ENCODE measurements at places on chromosomes 16 and 17.
A peak's percentile ranks its signal among the peaks of the same experiment; 100 is the strongest.

DNA sequence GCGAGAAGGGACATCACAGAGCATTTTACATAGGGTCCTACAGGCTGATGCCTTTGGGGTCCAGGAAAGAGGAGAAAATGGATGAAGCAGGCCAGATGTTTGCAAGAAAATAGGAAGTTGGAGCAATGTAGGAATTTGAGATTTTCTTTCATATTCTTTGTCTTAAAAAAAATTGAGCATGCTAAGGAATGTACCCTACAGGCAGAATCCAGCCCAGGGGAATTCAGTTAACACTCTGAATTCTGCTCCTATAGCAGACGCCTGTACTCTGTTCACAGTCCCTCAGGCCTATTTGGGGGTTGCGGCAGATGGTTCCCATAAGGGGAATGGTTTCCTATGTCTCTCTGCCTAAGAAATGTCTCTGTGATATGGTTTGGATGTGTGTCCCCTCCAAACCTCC lies 393.7 kb upstream of the C16orf82 start:
- no peak for DNase-seq

DNA sequence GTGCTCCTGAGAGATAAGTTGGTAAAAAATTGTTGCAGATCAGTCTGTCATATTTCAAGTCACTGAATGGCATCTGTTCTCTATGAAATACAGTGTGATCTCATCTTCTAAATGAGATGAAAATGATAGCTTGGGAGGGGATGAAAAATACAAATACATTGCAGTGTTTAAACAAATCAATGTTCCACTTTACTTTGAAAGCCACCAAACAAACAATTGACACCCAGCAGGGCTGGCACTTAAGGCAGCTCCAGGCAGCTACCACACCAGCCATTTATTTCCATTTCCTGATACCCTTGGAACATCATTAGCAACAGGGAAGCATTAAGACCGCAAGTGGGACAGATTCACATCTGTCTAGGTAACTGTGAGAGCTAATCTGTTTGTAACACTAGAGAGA lies 827.6 kb upstream of the KIF2B start:
- DNase-seq, result no peak

- no peak for DNase-seq
Measured at GRCh38 chr16:76835779-76836300, 355.1 kb upstream of the MON1B start.

DNA sequence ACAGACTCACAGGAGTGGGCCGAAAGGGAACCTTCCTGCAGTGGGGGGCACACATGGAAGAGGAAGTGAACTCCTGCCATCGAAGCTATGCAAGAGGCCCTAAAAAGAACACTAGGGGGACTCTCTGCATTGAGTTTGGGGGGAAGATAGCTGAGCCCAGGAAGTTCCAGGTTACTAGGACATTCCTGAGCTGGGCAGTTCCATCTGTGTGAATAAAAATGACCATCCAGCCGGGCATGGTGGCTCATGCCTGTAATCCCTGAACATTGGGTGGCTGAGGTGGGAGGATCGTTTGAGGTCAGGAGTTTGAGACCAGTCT lies 211.8 kb downstream of the ZNF423 start:
- no peak for DNase-seq

GRCh38 chr16:61792194-61792909 lies 243.9 kb downstream of the CDH8 start:
- peak; percentile 93 for DNase-seq

DNA sequence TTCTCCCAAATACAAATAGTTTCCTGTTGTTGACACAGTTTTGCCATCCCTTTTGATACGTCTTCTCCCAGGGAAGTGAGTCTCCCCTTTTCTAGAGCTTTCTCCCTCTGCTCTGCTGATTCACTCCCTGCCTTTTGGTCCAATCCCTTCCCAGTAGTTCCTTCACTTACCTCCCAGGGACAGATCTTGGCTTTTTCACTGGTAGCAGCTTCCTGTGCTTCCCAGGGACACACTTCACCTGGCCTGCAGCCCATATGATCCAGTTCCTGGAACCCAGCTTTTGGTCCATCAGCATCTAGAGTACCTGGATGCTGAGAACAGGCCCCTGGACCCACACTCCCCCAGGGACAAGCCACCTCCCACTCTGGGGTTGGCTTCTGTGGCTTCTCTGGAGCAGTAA lies 15.8 kb downstream of the GPR179 start:
- DNase-seq, result no peak

- DNase-seq, result peak; percentile 27
Measured at GRCh38 chr16:72400257-72401083, 228.5 kb upstream of the PMFBP1 start.

GRCh38 chr16:17312094-17312710 lies 158.6 kb downstream of the XYLT1 start:
- peak; percentile 72 for DNase-seq

DNA sequence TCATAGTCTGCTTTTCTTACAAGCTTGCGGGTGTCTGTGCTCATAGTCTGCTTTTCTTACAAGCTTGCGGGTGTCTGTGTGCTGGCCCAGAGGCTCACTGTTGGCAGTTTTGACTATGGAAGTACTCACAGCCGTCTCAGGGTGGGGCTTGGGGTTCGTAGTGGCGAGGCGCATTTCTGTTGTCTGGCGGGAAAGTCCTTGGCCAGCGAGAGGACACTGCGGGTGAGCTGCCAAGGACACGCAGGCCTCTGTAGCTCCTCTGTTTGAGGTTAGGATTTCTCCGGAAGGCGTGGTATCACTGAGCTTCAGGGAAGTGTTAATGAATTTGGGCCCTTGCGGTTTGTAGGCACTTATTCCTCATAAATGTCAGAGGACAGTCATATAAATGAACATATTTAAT lies 13.5 kb downstream of the TBCD start:
- no peak for DNase-seq

- peak; percentile 37 for DNase-seq
Measured at GRCh38 chr17:63841350-63842172, 924 bp downstream of the SMARCD2 start.

- no peak for DNase-seq
Measured at GRCh38 chr16:880471-881171, 80.1 kb upstream of the GNG13 start.

- DNase-seq, result no peak
Measured at GRCh38 chr17:9878786-9879525, 26.1 kb downstream of the RCVRN start.

DNA sequence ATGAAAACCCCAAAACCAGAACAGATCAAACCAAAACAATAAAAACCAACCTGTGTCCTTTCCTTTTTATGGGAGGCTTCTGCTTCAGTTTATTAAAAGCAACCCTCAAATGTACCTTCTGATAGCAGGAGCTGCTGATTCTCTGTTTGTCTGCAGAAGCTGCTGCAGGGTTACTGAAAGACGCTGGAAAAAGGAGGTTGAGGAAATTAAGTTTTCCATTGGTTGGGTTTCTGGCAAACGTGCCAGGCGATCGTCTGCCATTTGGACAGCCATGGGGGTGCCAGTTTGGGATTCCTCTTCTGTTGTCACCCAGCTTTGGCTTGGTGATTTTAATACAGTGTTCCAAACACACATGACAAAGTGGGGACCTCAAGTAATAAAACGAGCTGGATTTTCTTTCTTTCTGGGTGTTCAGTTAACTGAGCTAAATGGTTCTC lies 185.4 kb upstream of the ZFHX3 start:
- DNase-seq, result no peak

- DNase-seq, result peak; percentile 45
Measured at GRCh38 chr17:8122422-8122923, 1.4 kb downstream of the HES7 start.

GRCh38 chr17:82519971-82520903 lies 705 bp downstream of the FOXK2 start:
- peak; percentile 39 for DNase-seq

- DNase-seq, result no peak
Measured at GRCh38 chr16:70438585-70438968, 323 bp downstream of the ST3GAL2 start.

GRCh38 chr17:83091257-83092141 lies 12.1 kb downstream of the METRNL start:
- no peak for DNase-seq

DNA sequence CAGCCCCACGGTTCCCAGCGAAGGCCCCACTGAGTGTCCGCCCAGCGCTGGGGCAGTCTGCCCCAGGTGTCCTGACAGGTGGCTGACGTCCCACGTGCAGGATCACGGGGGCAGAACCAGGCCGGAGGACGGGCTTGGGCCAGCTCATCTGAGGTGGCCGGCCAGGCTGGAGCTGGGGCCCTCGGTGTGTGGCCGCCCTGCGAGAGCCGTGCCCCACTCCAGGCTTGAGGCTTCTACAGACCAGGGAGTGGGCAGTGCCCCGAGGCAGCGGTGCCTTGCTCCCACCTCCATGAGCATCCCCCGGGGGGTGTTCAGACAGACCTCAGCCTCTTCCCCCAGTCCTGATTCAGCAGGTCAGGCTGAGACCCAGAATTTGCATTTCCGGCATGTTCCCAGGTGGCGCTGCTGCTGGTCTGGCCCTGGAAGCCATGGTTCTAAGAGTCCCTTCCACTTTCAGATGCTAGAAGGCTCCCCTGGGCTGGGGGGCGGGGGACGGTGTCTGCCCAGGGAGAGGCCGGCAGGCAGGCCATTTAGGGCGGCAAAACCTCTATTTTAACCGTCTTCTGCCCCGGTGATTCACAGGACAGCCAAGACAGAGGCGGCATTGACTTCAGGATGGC lies 35.4 kb upstream of the PABPN1L start:
- DNase-seq, result no peak

- no peak for DNase-seq
Measured at GRCh38 chr16:31301708-31302400, 42.1 kb downstream of the ITGAM start.

All from Caki2 (cell line).